Kasumi-1 (cell line): ENCODE measurements at places on chromosomes 7 and 10.

DNA sequence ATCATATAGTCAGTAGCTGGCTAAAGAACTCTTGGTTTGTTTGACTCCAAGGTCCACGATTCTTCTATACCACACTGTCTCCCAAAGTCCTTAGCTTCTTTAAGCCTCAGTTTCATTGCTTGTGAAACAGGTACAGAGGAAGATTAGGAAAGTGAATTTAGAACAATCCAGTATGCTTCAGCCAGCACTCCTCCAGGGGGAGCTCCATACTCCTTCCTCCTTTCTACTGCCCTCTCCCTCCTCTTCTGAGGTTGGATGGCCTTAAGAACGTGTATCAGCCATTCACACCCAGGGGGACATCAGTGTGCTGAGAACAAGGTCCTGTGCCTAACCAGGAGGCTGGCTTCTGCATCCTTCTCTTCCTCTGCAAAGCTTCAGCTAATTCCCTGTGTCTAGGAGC lies 54.8 kb upstream of the CALD1 start:
- peak; percentile 21 for DNase-seq

GRCh38 chr10:97479939-97480338 lies 18.3 kb downstream of the MMS19 start:
- no peak for DNase-seq

DNA sequence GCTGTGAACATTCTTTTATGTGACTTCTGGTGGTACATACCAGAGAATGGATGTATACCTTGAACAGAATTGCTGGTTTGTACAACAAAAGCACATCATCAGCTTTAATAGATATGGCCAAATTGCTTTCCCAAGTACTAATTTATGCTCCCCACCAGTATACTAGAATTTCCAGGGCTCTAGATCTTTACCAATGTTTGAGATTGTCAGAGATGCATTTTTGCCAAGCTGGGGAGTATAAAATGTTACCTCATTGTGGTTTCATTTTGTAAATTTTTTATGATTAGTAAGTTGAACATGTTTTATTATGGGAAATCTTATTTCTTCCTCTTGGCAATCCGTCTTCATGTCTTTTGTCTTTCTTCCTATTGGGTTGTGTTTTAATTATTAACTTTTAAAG lies 179.9 kb upstream of the TMEM106B start:
- no peak for DNase-seq

GRCh38 chr10:80075781-80076180 lies 2.7 kb upstream of the TMEM254 start:
- DNase-seq, result no peak

GRCh38 chr7:32762925-32763293 lies 128.7 kb downstream of the KBTBD2 start:
- no peak for DNase-seq

- DNase-seq, result no peak
Measured at GRCh38 chr7:18140943-18141342, 113.3 kb upstream of the PRPS1L1 start.

DNA sequence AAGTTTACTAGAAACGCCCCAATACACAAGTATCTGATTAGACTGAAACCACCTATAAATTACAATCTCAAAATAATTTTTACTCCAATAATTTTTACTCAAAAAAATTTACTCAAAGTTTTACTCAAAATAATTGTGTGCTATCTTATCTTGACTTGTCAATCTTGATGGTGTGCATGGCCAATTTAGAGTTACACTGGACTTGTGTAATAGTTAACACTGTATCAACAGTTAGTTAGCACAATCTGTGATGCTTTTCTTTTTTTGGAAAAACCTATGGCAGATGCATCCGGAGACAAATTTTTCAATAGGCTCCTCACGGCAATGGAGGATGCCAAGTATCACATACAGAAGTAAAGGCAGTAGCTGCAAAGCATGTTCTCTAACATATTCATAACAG lies 24.9 kb downstream of the LMOD2 start:
- DNase-seq, result no peak

- DNase-seq, result no peak
Measured at GRCh38 chr10:124016804-124017375, 76.5 kb downstream of the CHST15 start.

GRCh38 chr7:92534572-92534971 lies 6.0 kb downstream of the RBM48 start:
- no peak for DNase-seq

- no peak for DNase-seq
Measured at GRCh38 chr7:12199363-12199762, 11.7 kb upstream of the TMEM106B start.

DNA sequence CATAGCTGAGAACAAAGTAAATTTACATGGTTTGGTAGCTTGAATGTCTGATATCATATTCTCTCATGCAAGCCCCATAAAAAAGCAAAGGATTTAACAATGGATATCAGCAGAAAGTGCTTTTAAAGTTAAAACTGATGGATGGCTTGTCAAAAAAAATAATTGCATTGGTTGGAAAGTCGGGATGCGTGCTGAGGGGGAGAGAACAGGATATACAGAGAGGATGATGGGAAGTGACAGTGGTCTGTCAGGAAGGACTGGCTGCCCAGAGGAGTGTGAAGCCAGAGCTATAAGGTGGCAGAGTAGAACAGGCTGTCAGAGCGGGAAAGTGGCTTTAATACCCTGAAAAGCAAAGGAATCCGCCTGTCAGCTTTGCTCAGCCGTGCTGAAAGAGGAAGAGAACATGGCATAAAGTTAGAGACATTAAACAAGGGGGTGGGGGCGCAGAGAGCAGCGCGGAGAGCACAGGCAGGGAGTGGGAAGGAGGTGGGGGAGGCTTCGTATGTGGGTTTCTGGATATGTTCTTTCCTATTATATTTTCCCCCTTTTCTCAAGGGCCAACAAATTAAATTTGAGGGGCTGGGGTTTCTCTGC lies 493.0 kb downstream of the LRMDA start:
- DNase-seq, result peak; percentile 16

- DNase-seq, result no peak
Measured at GRCh38 chr10:94219829-94220228, 142.9 kb downstream of the NOC3L start.

- no peak for DNase-seq
Measured at GRCh38 chr10:88958721-88959120, 6.1 kb upstream of the ACTA2 start.

- peak; percentile 64 for DNase-seq
Measured at GRCh38 chr7:148962823-148963582, 65.3 kb downstream of the PDIA4 start.

DNA sequence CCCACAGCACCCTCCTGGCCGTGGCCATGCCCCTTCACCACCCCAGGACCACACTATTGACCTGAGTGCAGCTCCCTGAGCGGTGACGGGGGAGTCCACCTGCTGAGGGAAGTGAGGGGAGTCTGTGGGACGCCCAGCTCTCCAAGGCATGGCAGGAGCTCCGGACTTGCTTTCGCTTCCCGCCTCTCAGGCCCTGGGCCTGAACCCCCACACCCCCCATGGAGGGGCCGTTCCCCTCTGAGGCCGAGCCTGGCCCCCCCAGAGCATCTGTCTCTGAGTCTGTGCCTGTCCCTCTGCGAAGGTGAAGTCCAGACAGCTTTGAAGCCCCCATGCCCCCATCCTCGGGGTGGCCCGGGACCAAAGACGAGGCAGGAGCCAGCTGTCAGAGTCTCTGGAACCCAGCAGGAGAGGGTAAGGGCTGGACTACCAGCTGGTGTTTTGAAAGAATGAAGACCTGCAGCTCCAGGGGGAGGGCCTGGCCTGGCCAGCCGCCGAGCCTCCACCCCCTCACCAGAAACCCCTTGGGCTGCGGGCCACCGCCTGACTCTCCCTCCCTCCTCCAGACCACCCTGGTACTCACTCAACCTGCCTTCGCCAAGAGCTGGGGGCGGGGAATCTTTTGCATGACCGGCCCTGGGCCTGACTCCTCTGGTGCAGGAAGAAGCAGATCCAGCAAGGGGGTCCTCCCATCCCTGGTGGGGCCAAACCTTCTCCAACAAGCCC lies 114.0 kb downstream of the PDGFA start:
- DNase-seq, result no peak

DNA sequence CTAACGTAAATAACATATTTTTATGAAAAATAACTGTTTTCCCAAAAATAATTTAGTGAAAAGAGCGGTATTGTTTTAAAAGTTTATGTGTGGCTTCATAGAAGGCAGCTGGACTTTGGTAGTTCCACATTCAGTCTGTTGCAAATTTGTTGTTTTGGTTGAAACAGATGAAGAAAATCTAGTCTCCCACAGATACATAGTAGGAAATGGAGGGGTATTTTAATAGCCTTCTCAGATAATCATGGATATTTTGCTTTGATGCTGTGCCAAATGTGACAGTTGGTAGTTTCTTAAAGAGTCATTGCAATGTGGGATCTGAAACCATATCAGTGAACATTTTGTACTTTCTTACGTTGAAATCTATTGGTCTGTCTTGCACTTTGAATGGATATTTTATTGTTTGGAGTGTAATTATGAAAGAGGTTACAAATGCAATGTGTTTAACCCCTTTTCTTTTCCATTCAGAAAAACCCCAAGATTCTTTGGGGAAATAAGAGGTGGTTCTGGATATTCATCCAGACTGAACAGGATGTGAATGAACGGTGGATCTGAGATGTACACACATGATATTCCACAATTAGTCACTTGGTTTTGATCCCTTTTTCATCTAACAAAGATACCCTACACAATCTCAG lies 10.4 kb downstream of the ZNF365 start:
- DNase-seq, result no peak

- no peak for DNase-seq
Measured at GRCh38 chr7:121328508-121329190, at the start of gene WNT16. Gene WNT16 (plus strand): TSS chr7:121329000. CDS start chr7:121329293, 293 bp downstream.

- no peak for DNase-seq
Measured at GRCh38 chr10:75809003-75809402, 377.6 kb downstream of the LRMDA start.

DNA sequence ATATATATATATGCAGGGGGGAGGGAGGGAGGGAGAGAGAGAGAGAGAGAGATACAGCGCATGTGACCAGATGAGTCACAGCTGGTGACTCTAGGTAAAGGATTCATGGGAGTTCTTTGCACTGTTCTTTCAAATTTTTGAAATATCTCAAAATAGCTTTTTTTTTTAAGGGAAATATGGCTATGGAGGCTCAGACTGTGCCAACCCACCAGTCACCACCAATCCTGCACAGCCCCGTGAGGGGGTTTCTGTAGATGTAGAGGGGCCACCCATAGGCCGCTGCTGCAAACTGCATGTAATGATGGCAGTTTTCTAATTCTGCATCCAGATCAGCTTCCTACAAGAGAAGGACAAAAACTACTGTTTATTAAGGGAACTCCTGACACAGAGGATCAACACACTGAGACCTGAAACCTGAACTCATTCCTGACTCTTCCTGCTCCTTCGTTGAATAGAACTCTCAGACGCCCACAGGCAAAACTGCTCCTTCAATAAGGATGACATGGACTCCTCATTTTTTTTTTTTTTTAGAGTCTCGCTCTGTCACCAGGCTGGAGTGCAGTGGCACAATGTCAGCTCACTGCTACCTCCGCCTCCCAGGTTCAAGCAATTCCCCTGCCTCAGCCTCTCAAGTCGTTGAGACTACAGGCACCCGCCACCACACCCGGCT lies 17.3 kb downstream of the DAGLB start:
- peak; percentile 40 for DNase-seq

- no peak for DNase-seq
Measured at GRCh38 chr10:67723601-67724000, 27.6 kb upstream of the CTNNA3 start.

- DNase-seq, result no peak
Measured at GRCh38 chr7:47534322-47535034, 47.4 kb downstream of the TNS3 start.
